Gastroesophageal sphincter (tissue), 4 donors: ENCODE measurements at places on chromosomes 4 and X. TPM values are rescaled to one million over a fixed set of nuclear protein-coding genes. Genes with fewer than 3 reads are reported as not detected.

PTTG2 gene
- 3.5 TPM for total RNA-seq

GLUD2 gene
- 2.2 TPM for total RNA-seq

POLN gene
- 1.5 TPM for total RNA-seq

REELD1 gene
- total RNA-seq, result not detected

CXCL8 gene
- 1.9 TPM for total RNA-seq
